ENCODE measurements at places on chromosomes 13 and 19.

- no peak for DNase-seq
These were observed 307.6 kb downstream of the SHISA2 start for GRCh38 chr13:25744178-25744577.

DNA sequence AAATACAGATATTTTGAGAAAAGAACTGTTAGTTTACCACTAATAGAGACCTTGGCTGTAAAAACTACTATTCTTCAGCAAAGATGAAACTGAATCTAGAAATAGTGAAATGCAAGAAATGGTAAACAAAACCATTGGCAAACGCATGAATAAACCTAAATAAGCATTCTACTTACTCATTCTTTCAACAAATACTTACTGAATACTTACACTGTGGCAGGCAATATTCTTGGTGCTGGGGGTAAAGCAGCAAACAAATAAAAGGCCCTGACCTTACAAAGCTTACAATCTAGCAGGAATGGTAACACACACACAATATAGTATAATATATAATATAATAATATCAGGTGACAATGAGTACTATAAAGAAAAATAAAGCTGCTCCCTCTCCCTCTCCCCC is 38.7 kb downstream of the KATNAL1 start:
- no peak for DNase-seq

- no peak for DNase-seq
These were observed 269.9 kb downstream of the DACH1 start for GRCh38 chr13:71597150-71597549.

- no peak for DNase-seq
These were observed 175.1 kb upstream of the KL start for GRCh38 chr13:32840989-32841713.

DNA sequence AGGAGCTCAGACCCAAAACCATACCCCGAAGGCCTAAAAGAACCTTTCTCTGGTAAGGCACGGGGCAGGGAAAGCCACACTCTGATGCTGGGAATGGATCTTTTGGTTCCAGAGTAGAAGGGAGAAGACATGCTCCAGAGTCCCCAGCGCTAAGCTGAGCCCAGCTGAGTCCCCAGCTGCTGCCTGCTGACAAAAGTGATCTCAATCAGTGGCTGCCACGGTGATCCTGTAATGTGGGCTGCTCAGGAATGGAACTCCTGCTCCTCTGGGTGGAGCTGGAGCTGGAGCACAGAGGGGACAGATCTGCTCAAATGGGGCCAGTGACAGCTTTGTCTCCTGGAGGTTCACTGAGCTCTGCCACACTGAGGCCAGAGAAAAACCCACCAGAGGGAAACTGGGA is 70.5 kb downstream of the MLLT1 start:
- DNase-seq: no peak

DNA sequence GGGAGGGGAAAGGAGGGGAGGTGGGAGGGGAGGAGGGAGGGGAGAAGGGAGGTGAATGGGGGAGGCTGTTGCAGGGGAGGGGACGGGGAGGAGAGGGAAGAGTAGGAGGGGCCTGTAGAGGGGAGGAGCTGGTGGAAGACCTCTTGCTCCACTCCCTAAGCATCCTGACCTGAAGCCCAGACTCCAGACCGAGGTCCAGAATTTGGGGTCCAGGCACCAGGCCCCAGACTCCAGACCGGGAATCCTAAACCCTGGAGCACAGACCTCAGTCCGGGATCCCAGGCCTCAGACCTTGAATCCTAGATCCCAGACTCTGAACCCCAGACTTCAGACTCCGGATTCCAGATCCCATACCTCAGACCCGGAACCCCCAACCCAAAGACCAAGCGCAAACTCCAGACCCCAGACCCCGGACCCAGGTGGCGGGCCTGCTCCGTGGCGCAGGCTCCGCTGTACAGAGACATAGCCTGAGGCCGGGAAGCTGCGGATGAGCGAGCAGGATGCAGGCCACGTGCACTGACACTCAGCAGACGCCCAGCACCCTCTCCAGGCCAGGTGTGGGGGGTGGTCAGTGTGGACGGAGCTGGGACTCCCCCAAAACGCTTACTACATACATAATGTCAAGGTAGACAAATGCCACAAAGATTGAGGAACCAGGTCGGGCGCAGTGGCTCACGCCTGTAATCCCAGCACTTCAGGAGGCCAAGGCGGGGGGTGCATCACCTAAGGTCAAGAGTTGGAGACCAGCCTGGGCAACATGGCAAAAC is 710 bp upstream of the BTBD2 start:
- DNase-seq: peak; percentile 85

DNA sequence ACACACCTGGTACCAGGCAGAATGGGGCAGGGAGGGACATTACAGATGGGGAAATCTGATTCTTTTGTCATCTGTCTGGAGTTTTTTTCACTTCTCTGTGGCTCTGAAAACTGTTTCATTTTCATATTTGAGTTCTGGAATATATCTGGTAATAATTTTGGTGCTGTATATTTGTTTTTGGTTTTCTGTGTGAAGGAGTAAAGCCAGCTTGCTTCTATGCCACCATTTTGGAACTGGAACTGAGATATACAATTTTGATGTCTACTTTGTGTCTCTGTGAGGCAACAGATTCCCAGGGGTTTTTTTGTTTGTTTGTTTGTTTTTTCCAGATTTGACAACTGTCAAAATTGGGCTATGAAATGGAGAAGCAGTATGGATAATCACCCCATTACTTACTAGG is 16.1 kb downstream of the CEACAM4 start:
- no peak for DNase-seq

GRCh38 chr19:49999371-50000010 is 25.7 kb downstream of the VRK3 start:
- DNase-seq: no peak

DNA sequence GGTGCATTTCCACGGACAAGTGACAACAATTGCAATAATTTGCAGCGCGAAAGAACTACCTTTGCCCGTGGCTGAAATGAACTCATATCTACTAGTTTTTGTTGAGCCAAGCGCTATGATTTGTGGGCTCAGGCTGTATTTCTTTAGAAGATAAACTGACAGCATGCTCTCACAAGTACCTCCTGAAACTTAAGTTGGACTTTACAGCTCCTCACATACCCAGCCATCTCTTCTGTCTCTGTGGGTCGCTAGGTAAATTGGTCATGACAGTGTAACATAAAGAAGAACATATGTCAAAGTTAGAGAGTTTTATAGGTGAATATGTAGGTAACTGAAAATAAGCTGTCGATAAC is 839 bp downstream of the COG6 start:
- DNase-seq: no peak

DNA sequence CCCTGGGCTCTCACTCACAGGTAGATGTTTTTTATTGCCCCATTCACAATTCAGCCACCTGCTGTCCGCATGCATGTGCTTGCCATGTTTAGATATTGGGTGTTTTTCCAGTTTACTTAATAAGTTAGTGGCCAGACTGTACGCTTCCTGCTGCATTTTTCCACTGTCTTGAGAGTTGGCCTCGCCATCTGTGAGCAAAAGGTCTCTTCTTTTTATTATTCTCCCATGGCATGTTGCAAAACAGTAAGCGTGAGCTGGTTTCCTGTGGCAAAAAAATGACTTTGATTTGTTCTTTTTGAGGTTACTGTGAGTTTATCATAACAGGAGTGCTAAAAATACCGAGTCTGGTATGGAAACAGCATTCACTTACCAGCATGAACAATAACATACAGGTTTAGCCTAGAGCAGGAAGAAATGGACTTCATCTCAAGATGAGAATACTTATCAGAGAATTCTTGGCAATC is 46.0 kb downstream of the SAE1 start:
- no peak for DNase-seq

DNA sequence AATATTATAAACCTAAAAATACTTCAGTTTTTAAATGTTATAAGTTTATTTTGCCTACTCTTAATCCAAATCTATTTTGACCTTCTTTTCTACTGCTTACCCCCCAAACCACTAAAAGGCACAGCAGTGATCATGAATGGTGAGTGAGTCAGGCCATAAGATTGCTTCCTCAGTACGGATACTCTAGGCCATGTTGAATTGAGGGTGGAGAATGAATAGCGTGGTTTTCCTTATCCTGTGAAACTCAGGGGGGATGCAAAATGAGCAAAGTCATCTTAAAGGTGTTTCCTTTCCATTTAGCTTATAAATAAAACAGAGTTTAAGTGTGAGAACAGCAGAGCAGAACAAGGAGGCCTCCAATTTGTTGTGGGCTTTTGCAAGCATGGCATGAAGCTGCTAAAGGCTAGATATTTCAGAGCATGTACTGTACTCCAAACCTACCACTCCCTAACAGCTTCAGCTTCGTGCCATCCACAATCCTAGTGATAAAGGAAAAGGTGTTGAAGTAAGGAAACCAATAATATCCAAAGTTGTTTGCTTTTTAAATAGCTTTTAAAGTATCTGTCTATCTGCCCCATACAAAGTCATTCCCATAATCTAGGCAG is 25.0 kb downstream of the SERPINE3 start:
- no peak for DNase-seq

GRCh38 chr19:29855087-29855486 is 43.3 kb downstream of the CCNE1 start:
- no peak for DNase-seq

DNA sequence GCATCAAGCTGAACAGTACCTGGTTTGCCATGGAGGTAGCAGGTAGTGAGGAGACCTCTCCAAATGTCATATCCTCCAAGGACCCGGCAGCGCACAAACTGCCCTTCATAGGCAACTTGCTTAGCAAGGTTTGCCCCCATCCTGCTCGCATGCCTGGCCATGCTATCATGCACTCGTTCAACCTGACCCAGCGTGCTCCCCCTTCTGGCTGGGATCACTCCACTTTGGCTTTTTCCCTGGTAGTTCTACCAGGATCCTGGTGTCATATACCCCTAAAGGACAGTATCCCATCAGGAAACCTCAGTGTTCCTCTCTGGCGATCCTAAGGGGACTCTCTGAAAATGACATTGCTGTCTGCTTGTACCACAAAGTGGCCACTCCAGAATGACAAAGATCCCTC is 38.6 kb upstream of the ZNF30 start:
- no peak for DNase-seq

GRCh38 chr13:91955546-91956355 is 557.3 kb downstream of the GPC5 start:
- no peak for DNase-seq

Data from NCI-H146 (cell line).